ENCODE measurements at places on chromosomes 1 and 21.

DNA sequence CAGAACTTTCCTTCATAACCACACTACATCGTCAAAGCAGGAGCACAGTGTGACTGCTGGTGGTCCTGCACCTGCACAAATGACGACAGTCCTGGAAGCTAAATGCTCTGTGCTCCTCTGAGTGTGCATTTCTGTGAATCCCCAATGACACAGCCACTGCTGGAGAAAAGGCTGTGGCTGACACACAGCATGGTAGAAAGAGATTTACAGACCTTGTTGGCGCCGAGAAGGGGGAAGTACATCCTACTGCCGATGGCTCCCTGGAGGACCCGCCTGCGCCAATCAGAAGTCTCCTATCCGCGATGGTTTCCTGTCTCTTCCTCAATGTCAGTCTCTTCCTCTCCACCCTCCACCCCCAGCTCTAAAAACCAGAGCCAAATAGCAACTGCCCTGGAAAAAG is 115.4 kb upstream of the RAB4A start:
- no peak for DNase-seq

- no peak for DNase-seq
Observed at GRCh38 chr1:62271948-62272728, 47.1 kb downstream of the KANK4 start.

- DNase-seq = no peak
Observed at GRCh38 chr1:205240118-205240517, 12.4 kb downstream of the TMCC2 start.

- DNase-seq = no peak
Observed at GRCh38 chr1:234980645-234981396, 147.8 kb downstream of the TOMM20 start.

- DNase-seq = no peak
Observed at GRCh38 chr1:242586360-242586680, 61.8 kb upstream of the PLD5 start.

DNA sequence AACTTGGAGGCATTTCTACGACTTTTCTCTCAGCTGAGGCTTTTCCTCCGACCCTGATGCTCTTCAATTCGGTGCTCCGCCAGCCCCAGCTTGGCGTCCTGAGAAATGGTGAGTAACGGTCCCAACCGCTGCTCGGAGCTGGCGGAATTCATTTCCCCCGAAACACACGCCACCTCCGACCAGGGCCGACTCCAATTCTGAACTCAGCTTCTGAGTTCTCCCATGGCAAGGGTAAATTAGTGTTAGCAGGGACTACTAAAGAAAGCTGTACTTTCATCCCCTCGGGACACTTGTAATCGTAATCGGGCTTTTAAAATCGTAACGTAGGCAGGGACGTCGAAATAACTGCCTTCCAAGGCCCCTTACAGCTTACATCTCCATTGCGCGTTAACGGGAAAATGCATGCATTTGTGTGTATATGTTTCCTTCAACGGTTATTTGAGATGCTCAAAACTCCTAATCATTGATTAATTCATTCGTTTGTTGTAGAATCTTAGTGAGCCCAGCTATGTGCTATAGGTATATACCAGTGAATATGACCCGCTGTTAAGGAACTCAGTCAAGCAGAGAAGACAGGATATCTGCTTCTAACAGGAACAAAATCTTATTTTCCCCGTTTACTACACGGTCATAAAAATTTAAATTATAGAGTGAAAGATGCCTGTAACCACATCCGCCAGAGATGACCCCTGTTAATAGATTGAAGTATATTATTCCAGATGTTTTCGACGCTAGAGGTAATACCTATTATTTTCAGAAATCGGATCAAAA is 472 bp downstream of the DTL start:
- DNase-seq = no peak

GRCh38 chr1:39331647-39332046 is 127.2 kb downstream of the MACF1 start:
- no peak for DNase-seq

GRCh38 chr1:158527190-158527815 is 26.9 kb downstream of the OR6Y1 start:
- DNase-seq = peak; percentile 18

DNA sequence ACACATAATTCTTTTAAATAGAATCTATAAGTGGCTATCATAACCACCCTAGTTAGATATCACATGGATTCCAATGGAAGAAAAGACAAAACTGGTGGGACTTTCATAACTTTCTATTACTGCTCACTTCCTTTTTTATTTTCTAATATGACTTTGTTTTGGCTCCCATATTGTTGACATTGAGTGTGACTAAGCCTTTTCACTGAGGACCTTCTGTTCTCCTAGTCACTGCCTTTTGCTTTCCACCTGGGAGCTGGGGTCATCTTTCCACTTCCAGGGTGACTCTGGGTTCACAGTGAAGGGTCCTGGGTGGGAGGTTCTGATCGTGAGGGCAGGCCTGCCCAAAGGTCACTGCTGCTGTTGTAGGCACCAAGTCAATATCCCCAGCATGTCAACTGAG is 275.8 kb downstream of the TGFB2 start:
- no peak for DNase-seq

DNA sequence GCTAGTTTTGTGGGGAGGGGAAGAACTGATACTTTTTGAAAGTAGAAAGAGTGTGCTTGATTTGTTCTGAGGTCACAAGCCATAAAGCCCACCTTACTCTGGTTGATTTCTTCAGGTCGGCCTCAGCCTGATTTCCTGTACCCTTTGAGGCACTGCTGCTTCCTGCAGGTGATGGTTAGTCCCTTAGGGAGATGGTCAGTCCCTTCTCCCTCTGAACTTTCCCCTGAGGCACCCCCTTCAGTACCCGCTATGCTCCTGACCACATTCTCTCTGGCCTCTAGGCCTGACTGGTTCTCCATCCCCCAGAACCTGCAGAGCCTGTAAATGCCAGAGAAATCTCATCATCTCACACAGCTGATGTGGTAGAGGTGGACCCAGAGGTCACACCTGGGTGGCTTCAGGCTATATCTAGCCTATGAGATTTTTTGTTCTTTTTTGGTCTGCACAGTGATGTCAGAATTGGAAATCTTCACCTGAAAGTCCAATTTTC is 15.0 kb upstream of the ID3 start:
- DNase-seq = no peak

- no peak for DNase-seq
Observed at GRCh38 chr1:48139275-48139674, 83.2 kb upstream of the SLC5A9 start.

GRCh38 chr1:36884801-36885200 is 149.5 kb downstream of the GRIK3 start:
- DNase-seq = no peak

DNA sequence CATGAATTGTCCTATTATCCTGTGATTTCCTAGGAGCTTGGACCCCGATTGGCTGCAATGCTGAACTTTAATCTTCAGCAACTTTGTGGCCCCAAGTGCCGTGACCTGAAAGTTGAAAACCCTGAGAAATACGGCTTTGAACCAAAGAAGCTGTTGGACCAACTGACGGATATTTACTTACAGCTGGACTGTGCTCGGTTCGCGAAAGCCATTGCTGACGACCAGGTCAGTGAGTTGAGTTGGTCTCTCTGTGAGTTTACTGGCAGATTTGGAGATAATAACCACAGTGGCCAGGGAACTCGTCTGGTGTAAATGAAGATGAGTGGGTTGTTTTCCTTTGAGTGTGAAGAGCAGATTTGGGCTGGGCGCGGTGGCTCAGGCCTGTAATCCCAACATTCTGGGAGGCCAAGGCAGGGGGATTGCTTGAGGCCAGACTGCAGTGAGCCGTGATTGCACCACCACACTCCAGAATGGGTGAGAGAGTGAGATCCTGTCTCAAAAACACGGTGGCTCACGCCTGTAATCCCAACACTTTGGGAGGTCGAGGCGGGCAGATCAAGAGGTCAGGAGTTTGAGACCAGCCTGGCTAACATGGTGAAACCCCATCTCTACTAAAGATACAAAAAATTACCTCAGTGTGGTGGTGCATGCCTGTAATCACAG is 39.1 kb upstream of the KIF1B start:
- DNase-seq = no peak

- DNase-seq = peak; percentile 76
Observed at GRCh38 chr1:44646261-44647110, 27.8 kb downstream of the TMEM53 start.

GRCh38 chr1:246280551-246280950 is 226.5 kb downstream of the SMYD3 start:
- DNase-seq = peak; percentile 68

GRCh38 chr21:39208624-39209333 is 25.5 kb upstream of the PSMG1 start:
- DNase-seq = no peak

GRCh38 chr1:220684890-220685289 is 5.3 kb upstream of the C1orf115 start:
- no peak for DNase-seq

DNA sequence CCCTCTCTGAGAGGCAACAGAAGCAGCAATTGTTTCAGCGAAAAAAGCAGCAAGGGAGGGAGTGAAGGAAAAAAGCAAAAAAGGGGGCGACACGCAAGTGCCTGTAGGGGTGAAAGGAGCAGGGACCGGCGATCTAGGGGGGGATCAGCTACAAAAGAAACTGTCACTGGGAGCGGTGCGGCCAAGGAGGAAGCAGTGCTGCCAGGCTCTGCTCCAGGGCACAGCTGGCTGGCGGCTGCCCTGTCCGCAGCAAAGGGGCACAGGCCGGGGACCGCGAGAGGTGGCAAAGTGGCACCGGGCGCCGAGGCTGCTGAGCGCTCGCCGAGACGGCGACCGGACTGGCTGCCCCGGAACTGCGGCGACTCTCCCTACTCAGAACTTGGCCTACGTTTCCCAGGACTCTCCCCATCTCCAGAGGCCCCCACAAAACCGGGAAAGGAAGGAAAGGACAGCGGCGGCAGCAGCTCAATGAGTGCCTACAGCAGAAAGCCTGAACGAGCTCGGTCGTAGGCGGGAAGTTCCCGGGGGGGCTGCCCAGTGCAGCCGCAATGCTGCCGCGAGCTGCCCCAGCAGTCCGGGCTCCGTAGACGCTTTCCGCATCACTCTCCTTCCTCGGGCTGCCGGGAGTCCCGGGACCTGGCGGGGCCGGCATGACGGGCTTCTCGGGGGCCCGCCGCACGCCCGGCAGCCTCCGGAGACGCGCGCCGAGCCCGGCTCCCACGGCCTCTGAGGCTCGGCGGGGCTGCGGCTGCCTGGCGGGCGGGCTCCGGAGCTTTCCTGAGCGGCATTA is 1.0 kb upstream of the CDKN2C start:
- DNase-seq = peak; percentile 52

DNA sequence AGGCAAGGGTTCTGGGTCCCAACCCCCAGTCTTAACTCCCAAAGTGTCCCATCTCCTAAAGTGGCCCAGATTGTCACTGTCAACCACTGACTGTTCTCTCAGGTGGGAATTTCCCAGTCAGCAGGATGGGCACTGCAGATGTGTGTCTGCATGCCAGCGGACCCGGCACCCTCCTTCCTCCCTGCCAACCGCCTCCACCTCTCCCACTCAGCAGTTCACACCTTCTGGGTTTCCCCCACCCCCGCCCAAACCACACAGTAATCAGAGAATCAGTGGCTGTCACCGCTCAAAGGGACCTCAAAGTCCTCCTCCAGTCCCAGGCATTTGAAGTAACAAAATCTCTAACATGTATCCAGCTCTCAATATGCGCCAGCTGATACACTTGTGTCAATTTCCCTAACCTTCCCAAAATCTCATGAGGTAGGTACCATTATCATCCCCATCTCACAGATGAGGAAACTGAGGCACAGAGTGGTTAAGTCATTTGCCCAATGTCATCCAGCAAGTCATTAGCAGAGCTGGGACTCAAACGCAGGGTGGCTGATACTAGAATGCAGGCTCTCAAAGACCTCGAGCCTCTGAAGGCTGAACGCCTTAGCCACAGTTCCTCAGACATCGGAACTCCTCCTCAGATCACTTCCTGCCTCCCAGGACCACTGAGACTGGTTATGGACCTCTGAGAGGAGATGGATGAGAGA is 4.8 kb downstream of the RUNX3 start:
- no peak for DNase-seq

GRCh38 chr1:246113555-246114095 is 393.5 kb downstream of the SMYD3 start:
- DNase-seq = no peak

DNA sequence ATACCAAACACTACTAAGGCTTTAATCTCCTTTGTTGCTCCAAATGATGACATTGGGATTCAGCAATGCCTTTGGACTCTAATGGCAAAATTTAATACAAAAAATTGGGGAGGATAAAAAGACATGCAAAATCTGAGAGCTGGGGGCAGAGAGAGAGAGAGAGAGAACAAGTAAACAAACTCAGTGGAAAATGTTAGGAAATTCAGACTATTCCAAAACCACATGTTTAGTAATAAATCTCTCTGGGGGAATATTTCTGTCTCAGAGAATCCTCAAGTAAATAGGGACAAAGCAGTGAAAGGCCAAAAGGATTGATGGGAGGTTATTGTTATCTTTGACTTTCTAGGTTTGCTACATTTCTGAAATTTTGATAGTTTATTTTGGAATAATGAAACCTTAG is 65.7 kb downstream of the PLA2G4A start:
- DNase-seq = no peak

GRCh38 chr1:151992303-151993083 is 1.2 kb downstream of the S100A10 start:
- no peak for DNase-seq

DNA sequence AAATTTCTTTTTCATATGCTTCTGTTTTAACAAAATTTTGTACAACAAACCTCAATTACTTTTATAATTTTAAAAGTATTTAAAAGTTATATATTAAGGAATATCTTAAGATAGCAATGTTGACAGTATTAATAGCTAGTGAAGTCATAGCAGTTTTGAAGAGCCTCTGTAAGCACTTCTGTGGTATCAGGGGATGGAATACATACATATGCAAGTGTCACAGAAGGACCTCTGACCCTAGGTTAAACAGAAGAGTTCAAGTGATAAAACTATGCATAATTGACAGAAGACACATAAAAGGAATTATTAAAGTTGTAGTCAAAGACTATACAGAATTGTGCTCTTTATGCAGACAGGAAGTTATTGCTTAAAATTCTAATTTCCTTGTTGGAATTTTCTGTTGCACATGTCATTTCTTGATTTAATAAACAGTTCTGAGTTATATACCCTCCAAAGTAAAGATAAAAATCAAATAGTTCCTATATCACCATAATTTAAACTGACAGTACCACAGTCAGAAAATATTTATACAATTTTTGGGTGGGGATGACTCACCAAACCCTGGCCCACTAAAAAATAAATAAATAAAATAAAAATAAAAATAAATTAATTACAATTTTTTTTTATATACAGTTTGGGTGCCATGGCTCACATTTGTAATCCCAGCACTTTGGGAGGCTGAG is 27.1 kb downstream of the IPP start:
- DNase-seq = no peak

- no peak for DNase-seq
Observed at GRCh38 chr1:118862755-118863154, 125.4 kb downstream of the TBX15 start.

GRCh38 chr1:219434285-219434922 is 178.5 kb downstream of the ZC3H11B start:
- no peak for DNase-seq

- DNase-seq = no peak
Observed at GRCh38 chr1:74199504-74199903, 1.5 kb downstream of the FPGT start.

DNA sequence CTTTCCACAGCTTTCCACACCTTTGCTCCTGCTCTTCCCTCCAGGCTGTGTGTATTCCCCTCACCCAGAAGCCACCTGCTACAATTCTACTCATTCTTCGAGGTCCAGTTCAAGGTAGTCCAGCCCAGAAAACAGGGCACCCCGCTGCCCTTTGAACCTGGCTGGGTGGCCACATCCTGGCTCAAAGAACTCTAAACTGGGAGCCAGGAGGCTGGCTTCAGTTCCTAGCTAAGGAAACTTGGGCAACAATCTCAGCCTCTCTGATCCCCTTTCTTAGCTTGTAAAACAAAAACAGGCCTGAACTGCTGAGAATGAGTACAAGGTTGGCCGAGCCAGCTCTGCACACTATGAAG is 4.7 kb downstream of the EDN2 start:
- no peak for DNase-seq
